ENCODE measurements at places on chromosomes 6 and 20. TPM values are rescaled to one million over a fixed set of nuclear protein-coding genes. Genes with fewer than 3 reads are reported as not detected.

The WFDC10B gene
- total RNA-seq = not detected

DNA sequence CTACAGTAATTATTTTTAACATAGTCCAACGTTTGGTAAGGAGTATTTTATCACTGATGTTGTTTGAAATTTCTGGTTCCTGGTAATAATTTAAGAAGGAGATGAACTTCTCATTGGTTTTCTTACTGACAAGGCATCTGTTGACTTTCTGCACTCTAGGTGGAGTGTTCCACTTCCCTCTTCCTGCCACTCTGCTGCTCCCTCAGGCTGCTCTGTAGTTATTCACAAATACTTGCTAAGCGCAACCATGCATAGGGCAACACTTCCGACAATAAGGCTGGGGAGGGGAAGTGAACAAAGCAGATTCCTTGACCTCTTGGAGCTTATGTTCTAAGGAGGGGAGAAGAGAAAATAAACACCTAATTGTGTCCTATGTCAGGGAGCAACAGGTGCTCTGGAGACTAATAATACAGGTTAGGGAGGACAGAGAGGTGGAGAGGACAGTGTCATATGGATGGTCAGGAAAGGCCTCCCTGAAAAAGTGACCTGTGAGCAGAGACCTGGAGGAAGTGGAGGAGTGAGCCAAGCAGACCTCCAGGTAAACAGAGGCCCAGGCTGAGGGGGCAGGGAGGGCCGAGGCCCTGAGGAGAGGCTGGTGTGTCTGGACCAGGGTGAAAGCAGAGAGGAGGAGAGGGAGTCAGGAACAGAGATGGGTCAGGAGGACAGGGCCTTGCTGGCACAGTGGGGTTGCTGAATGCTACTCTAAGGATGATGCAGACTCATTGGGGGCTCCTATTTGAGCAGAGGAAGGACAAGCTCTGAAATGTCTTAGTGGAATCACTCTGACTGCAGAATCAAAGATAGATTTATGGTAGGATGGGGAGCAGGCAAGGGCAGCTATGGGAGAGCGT lies 134.8 kb upstream of the SLC24A3 start:
- H3K36me3 ChIP-seq = no peaks in the 10 kb centered on the region
- H3K4me1 ChIP-seq = no peaks in the 10 kb centered on the region
- H3K27me3 ChIP-seq = no peaks in the 10 kb centered on the region
- no peak overlapping the region for H3K27ac ChIP-seq

DNA sequence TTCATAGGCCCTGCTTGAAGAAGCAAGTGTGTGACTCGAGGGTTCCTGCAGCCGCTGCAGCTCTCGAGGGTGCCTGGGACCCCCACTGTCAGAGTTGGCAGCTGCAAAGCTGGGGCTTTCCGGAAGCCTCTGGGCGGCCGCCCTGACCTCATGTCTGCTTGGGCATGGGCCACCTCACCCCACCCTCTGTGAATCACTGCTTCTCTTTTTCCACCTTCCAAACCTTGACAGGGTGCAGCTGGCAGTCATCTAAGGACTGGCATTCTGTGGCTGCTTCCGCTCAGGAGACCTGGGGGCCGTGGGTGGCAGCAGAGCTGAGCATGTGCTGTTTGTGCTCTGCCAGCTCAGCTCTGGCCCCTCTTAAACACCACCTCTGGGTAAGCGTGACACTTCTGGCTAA lies 32.0 kb downstream of the ERMARD start:
- no peaks in the 10 kb centered on the region for H3K27me3 ChIP-seq
- no peak overlapping the region for H3K4me3 ChIP-seq
- no peak for DNase-seq

DNA sequence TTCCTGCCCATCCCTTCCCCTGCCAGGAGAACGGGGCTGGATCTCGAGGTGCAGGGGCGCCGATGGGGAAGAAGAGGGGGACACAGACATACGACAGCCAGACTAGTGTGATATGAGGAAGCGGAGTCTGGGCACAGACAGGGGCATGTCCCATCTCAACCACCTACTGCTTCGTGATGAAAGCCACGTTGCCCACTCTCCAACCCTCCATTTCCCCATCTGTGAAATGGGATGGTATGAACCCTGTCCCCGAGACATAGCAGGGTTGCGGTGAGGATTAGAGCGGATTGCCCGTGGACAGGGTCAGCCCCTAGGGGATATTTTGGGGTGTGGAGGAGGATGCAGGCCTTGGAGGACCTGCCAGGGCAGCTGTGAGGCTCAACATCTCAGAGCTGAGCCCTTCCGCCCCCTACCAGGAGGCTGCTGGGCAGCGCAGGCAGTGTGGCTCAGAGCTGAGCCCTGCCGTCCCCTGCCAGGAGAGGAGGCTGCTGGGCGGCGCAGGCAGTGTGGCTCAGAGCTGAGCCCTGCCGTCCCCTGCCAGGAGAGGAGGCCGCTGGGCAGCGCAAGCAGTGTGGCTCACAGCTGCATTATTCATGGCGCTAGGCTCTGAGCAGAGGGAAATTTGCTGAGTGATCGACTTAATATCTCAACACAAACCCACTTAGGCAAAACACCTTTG lies 71.7 kb downstream of the GRM4 start:
- no peaks in the 10 kb centered on the region for H3K27me3 ChIP-seq
- H3K27ac ChIP-seq = no peak overlapping the region
- no peaks in the 10 kb centered on the region for H3K36me3 ChIP-seq
- no peak for DNase-seq
- H3K4me1 ChIP-seq = no peaks in the 10 kb centered on the region

DNA sequence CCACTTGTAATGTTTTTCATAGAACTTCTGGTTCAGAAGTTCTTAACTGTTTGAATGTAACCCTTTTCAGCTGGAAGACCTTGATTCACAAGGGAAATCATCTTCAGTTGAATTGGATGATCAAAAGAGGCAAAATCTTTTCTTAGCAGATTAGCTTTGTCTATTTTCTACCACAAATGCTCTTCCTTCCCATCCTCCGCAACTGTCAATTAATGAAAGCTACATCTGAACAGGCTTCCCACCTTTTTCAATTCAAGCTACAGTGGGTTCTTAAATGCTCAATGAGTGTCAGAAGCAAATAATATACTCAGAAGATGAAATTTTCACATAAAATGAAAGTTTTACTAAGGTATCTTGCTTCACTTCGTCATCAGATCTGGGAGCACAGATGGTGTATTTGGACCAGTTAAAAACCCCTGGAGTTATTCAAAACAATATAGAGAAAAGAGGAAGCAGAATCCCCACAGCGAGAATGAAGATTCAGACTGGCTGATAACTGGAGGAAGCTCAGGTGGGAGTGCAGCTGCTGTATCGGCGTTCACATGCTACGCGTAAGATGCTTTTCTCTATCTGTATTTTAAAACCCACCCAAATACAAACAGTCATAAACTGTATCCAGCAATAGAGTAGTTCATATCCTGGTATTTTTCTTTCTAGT lies 19.4 kb downstream of the QRSL1 start:
- peak overlapping the region; percentile 32 for H3K4me3 ChIP-seq
- H3K36me3 ChIP-seq = peaks cover 62% of the 10 kb centered on the region
- no peak overlapping the region for H3K27ac ChIP-seq
- DNase-seq = peak; percentile 59
- H3K4me1 ChIP-seq = no peaks in the 10 kb centered on the region

The CAPN11 gene
- 4.9 TPM for total RNA-seq

DNA sequence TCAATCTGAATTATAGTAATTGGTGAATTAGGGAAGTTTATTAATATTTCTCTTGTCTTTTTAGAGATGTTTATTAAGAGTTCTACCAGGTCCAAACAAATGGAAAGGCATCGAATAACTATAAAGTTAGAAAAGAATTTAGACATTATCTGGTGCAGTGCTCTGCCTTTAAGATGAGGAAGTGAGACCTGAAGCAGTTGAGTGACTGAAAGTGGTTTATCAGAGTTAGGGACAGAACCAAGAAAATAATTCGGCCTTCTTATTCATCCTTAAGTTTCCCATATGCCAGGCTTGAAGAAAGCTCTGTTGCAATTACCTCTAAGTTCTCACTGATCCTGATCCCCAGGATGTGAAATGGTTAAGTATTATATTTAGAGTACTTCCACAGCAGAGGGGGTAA lies 94.2 kb upstream of the FLRT3 start:
- no peak overlapping the region for H3K4me3 ChIP-seq
- no peaks in the 10 kb centered on the region for H3K27me3 ChIP-seq
- no peak overlapping the region for H3K27ac ChIP-seq
- H3K36me3 ChIP-seq = no peaks in the 10 kb centered on the region

The ACSS1 gene
- total RNA-seq = 160 TPM

DNA sequence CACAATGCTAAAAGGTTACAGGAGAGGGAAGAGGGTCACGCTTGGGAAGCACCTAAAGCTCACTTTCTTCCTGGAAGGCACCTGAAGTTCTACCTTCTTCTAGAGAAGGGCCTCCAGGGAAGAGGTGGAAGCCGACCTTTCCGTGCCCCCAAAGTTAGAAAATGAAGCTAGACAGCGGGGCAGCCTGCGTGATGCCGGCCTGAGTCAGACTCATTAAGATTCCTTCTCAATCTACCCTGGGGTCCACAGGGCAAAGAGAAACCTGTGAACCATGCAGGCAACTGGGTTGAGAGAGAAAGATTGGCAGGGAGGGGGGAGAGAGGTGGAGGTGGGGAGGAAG lies 54.8 kb upstream of the CCDC167 start:
- no peaks in the 10 kb centered on the region for H3K4me1 ChIP-seq
- no peak overlapping the region for H3K27ac ChIP-seq
- H3K27me3 ChIP-seq = no peaks in the 10 kb centered on the region
- H3K4me3 ChIP-seq = no peak overlapping the region
- no peaks in the 10 kb centered on the region for H3K36me3 ChIP-seq
- no peak for DNase-seq

GRCh38 chr6:158067436-158068015 lies 85.9 kb downstream of the SYNJ2 start:
- H3K36me3 ChIP-seq = no peaks in the 10 kb centered on the region
- no peak overlapping the region for H3K4me3 ChIP-seq
- DNase-seq = no peak
- H3K27ac ChIP-seq = no peak overlapping the region

- H3K4me1 ChIP-seq = no peaks in the 10 kb centered on the region
- H3K4me3 ChIP-seq = no peak overlapping the region
- no peaks in the 10 kb centered on the region for H3K36me3 ChIP-seq
These were observed 12.5 kb downstream of the FBXO30 start for GRCh38 chr6:145802141-145802540.

GRCh38 chr6:129195643-129196042 lies 312.7 kb downstream of the LAMA2 start:
- no peaks in the 10 kb centered on the region for H3K36me3 ChIP-seq
- DNase-seq = no peak
- no peaks in the 10 kb centered on the region for H3K4me1 ChIP-seq

The SLC17A1 gene
- not detected for total RNA-seq

DNA sequence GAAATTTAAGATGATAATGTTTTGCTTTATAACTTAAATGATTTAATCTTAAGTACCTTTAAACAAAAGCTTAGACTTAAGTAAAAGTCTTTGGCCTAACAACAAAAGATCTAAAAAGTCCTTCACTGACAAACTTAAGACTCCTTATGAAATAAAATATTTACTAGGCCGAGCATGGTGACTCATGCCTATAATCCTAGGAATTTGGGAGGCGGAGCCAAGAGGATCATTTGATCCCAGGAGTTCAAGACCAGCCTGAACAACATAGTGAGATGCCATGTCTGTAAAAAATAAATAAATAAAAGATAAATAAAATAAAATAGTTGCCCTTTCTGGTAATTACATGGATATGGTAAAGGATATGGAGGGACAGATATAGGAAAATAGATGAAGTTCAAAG lies 12.4 kb downstream of the KATNA1 start:
- H3K4me3 ChIP-seq = no peak overlapping the region
- no peaks in the 10 kb centered on the region for H3K4me1 ChIP-seq
- H3K36me3 ChIP-seq = peaks cover 20% of the 10 kb centered on the region
- no peak overlapping the region for H3K27ac ChIP-seq

GRCh38 chr6:19998541-19998940 lies 161.4 kb downstream of the ID4 start:
- no peak overlapping the region for H3K27ac ChIP-seq
- DNase-seq = no peak
- H3K4me1 ChIP-seq = no peaks in the 10 kb centered on the region
- no peak overlapping the region for H3K4me3 ChIP-seq

The TFAP2C gene
- not detected for total RNA-seq

GRCh38 chr6:161359618-161359945 lies 85.7 kb upstream of the AGPAT4 start:
- no peaks in the 10 kb centered on the region for H3K36me3 ChIP-seq
- H3K4me1 ChIP-seq = no peaks in the 10 kb centered on the region
- no peak overlapping the region for H3K27ac ChIP-seq
- H3K4me3 ChIP-seq = no peak overlapping the region

GRCh38 chr6:77030929-77031674 lies 432.2 kb downstream of the HTR1B start:
- no peak for DNase-seq
- H3K36me3 ChIP-seq = no peaks in the 10 kb centered on the region
- no peak overlapping the region for H3K27ac ChIP-seq

- H3K36me3 ChIP-seq = no peaks in the 10 kb centered on the region
- no peak for DNase-seq
- H3K27ac ChIP-seq = no peak overlapping the region
- H3K4me1 ChIP-seq = no peaks in the 10 kb centered on the region
- H3K4me3 ChIP-seq = no peak overlapping the region
- no peaks in the 10 kb centered on the region for H3K27me3 ChIP-seq
These were observed 265.2 kb downstream of the QKI start for GRCh38 chr6:163679753-163680152.

- no peaks in the 10 kb centered on the region for H3K27me3 ChIP-seq
- peak; percentile 22 for DNase-seq
- H3K4me3 ChIP-seq = no peak overlapping the region
- peaks cover 7% of the 10 kb centered on the region for H3K4me1 ChIP-seq
These were observed 152.8 kb downstream of the GRM4 start for GRCh38 chr6:33993091-33993490.

The SPATS1 gene
- not detected for total RNA-seq

DNA sequence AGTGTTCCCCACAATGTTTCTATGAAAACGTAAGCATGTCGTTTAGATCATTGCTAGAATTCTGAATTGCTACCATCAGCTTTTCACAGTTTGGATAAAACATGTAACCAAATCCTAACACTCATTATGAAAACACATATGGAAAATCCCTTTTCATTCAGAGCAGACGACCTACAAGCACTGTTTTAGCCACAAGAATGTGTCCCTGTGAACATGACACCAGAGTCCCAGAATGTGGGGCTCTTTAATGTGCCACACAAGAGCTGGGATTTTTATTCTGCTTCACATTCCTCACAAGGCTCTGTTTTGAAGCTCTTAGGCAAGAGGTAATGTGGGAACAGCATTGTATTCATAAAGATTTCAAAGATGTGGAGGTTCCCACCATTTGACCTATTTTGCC lies 141.1 kb upstream of the CITED2 start:
- no peaks in the 10 kb centered on the region for H3K4me1 ChIP-seq
- no peak for DNase-seq
- no peaks in the 10 kb centered on the region for H3K27me3 ChIP-seq
- no peak overlapping the region for H3K4me3 ChIP-seq
- H3K27ac ChIP-seq = no peak overlapping the region
- no peaks in the 10 kb centered on the region for H3K36me3 ChIP-seq

GRCh38 chr20:55173601-55174000 lies 698.2 kb downstream of the DOK5 start:
- DNase-seq = peak; percentile 55
- no peaks in the 10 kb centered on the region for H3K27me3 ChIP-seq
- H3K36me3 ChIP-seq = no peaks in the 10 kb centered on the region
- H3K4me1 ChIP-seq = no peaks in the 10 kb centered on the region
- no peak overlapping the region for H3K27ac ChIP-seq

Data from Peyer's patch (tissue), 4 donors.